ENCODE measurements at places on chromosomes 4 and X. TPM values are rescaled to one million over a fixed set of nuclear protein-coding genes. Genes with fewer than 3 reads are reported as not detected.

Gene ARHGEF9
- total RNA-seq: 24.8 TPM

Gene DOCK11
- total RNA-seq: 22.5 TPM

Gene MAGEC2
- total RNA-seq: not detected

Gene CENPVL2
- total RNA-seq: 0.18 TPM

Gene CFAP299
- 0.29 TPM for total RNA-seq

Gene DOK7
- total RNA-seq: 2.0 TPM

Gene SMIM10
- total RNA-seq: 4.0 TPM

Data from metanephros (tissue), 2 donors.